Brain pericyte (primary cell): ENCODE measurements at places on chromosomes 2 and 18.

DNA sequence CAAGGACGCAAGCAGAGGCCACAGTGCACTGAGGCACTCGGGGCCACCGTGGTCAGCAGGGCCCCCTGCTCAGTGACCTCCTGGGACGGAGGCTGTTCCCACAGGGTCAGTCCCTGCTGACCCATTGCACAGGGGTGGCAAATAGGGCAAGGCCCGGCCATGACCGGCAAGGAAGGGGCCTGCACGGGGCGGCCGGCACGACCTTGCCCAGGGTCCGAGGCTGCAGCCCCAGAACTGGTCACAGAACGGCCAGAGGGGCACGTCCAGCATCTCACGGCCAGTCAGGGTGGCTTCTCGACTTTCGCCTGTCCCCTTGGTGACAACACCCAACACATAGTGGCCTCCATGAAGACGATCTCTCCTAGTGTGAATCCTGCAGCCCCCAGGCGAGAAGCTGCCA is 27.6 kb upstream of the OTOS start:
- no peak for DNase-seq

- peak; percentile 71 for DNase-seq
These were observed 142.0 kb downstream of the COPS8 start for GRCh38 chr2:237227592-237228280.

DNA sequence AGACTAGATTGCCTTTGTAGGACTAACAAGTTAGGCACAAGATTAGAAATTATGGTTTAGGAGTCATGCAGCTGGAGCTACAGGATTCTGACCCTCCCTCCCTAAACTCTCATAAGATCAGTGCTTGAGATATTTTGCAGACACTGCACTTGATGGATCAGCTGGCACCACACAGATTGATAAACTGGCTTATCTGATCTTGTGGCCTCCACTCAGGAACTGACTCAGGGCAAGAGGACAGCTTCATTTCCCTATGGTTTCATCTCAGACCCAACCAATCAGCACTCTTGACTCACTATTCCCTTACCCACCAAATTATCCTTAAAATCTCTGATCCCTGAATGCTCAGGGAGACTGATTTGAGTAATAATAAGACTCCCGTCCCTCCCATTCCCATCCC is 152.3 kb downstream of the DIS3L2 start:
- no peak for DNase-seq

DNA sequence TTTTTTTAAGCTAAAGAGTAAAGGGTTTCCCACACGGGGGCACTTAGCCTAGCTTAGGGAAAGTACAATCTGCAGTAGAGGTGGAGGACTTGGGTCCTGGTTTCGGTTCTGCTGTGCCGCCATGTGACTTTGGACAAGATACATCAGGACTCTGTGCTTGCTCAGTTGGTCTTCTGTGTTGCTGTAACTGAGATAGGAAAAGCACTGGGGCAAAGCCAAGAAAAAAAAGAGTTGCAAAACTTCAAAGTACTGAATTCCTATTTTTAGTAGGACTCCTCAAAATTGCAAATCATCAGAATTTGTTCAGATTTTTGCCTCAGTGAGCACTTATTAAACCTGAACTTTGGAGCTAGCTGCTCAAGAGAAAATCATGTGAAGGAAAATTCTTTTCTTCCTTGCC is 96.3 kb upstream of the STON1 start:
- DNase-seq = no peak

DNA sequence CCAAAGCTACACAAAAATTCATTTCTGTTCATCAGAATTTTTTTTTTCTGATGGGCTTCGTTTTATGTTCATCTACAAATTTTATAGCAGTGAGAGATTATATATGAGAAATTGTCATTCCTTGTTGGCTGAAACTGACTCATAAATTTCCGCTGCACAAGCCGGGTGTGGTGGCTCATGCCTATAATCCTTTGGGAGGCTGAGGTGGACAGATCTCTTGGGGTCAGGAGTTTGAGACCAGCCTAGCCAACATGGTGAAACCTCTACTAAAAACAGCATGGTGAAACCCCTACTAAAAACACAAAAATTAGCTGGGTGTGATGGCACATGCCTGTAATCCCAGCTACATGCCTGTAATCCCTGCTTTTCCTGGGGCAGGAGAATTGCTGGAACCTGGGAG is 72.0 kb downstream of the PLEKHM3 start:
- DNase-seq = no peak

DNA sequence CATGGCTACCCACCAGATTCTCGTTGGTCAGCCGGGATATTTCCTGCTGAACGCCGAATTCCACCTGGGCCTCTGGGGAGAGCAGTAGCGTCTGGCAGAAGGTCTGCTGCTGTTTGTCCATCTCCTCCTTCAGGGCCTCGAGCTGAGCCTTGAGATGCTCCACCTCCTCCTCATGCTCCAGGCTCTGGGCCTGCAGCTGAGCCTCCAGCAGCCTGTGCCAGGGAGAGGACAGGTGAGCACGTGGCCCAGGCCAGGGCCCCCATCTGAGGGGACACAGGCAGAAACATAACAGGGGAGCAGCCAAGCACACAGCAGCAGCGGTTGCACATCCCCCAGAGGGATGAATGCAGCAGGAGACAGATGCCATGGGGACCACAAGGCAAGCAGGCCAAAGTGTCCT is 40.1 kb upstream of the ACAA2 start:
- no peak for DNase-seq

GRCh38 chr2:227464851-227465250 is 7.1 kb upstream of the AGFG1 start:
- DNase-seq = no peak

DNA sequence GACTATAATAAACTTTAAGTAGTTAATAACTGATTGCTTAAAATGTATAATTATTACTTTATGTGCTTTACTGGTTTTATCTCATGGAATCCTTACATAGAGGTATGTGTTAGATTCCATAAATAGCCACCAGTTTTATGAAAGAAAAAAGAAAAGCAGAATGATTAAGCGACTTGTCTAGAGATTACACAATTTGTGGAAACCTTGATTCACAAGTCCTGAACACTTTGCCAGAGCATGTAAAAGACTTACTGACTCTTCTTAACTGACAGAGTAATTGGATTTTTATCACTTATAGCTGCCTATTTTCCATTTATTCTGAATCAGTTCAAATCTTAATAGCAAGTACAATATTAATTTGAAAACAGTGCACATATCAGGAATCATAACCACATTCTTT is 448.7 kb upstream of the NETO1 start:
- no peak for DNase-seq

DNA sequence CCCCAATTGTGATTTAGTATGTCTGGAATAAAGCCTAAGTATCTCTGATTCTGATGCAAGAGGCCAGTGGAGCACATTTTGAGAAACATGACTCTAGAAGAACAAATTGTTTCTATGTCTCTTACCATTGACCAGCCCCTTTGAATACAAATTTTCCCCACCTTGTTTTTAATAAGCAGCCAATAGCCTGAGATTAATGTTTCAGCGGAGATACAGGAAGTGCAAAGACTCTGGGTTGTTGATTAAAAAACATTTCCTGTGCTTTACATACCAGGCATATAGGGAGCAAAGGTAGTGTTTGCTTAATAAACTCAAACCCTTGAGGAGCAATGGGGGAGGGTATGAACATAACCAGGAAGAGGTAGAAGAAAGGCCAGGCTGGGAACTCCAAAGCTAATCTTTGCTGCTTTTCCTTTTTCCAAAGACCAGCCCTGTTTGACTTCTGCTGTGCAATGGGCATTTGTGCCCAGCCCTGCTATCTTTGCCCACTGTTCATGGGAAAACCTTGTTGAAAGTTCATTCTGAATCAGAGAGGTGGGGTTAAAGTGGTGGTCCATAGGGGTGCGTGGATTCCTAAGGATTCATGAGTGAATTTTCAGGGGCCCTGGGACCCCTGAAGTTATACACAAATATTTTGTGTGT is 29.3 kb downstream of the UPP2 start:
- DNase-seq = no peak

GRCh38 chr2:42503291-42503690 is 9.5 kb upstream of the KCNG3 start:
- DNase-seq = no peak

- DNase-seq = no peak
These were observed 185.9 kb downstream of the AGPS start for GRCh38 chr2:177578454-177578853.

GRCh38 chr18:79571211-79572092 is 108.2 kb upstream of the CTDP1 start:
- DNase-seq = no peak

DNA sequence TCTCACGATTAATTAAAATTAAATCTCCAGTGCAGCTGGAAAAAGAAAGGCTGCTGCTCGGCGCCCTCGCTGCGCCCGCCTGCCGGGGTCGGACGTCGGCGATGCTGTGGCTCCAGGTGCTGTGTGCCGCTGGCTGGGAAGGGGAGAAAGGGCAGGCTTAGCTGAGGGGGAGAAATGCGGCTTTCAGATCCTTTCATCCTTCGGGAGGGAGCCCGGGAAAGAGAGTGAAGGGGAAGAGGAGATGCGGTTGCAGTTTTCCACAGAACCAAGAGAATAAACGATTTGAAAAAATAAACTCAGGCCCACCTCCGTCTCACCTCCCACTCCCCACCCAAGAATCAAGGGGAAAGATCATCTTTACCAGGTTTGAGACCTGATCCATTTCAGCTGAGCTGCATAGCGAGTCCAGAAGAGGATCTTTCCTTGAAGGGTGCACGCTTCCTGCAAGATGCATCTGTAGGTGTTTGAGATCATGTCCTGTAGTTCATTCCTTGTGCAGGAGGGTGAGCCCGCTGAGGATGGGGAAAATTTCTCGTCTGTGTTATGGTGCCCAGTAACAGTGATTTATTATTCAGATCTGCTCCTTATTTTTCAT is 495 bp downstream of the TMEM169 start:
- no peak for DNase-seq

DNA sequence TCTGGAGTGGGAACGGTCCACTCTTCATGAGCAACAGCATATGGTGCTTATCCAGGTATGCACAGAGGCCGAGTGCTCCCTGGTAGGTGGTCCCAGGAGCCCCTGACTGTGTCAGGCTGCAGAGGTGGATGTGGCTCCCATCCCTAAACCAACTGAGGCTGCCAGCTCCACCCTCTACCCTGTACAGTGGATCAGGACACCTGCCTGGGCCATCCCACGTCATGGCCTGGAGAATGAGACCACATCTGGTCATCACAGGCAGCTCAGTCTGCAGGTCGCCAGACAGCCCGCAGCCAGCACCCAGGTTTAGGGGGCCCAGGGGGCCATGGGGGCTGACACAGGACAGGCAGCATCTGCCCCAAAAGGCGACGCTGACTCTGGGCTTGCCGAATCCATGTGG is 100.3 kb upstream of the TMEM18 start:
- DNase-seq = no peak

GRCh38 chr18:74420926-74421325 is 36.2 kb downstream of the DIPK1C start:
- no peak for DNase-seq

GRCh38 chr2:460861-461260 is 173.0 kb upstream of the ALKAL2 start:
- no peak for DNase-seq

- DNase-seq = no peak
These were observed 168.8 kb downstream of the SH3RF3 start for GRCh38 chr2:109297566-109298490.

- no peak for DNase-seq
These were observed 1.2 kb downstream of the YPEL5 start for GRCh38 chr2:30147715-30148610.

DNA sequence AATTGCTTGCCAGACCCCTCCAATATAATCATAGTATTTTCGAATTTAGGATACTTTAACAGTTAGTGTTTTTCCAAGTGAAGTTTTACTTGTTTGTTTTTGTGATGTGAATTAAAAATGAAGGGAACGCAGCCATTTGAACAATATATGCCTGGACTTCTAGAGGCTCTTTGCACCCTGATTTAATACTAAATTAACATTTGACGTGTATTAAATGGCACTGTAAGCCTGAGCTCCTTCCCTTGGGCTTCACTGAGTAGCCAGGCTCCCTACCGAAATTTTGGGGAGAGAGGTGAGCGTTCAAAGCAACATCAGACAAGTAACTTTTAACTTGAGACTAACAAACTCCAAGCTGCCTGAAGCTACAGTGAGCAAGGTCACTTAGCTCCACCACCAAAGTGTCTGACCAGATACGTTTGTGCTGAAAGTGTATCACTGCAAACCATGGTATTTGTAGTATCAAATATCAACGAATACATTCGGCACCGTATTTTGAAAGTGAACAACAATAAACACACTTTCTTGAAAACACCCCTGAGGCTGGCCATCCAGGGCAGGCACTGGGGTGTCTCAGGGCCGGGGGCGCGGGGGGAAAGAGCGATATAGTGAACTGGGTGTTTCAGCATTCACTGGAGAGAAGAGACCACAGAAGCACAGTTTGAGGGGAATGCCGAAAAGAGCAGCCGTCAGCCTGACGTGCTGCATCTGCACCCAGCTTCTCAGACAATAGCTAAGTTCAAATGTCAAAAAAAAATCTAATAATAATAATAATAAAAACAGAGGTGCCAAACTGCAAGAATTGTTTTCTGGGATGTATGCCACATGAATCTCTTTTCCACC is 7.7 kb upstream of the POU3F3 start:
- DNase-seq = no peak

DNA sequence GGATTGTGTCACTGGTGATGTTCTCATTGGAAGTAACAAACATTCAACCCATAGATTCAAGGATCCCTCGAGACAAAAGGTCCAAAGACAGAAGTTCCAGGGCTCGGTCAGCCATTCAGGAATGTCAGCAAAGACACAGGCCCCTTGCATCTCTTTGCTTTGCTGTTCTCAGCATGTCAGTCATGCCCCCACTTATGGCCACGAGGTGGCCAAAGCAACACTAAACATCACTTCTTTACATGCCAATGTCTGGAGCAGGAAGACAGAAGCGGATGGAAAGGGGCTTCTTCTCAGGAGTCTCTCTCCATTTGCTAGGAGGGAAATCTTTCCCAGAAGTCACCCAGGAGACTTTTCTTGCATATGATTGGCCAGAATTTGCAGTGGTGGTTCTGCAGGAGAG is 191.6 kb upstream of the SP5 start:
- no peak for DNase-seq

DNA sequence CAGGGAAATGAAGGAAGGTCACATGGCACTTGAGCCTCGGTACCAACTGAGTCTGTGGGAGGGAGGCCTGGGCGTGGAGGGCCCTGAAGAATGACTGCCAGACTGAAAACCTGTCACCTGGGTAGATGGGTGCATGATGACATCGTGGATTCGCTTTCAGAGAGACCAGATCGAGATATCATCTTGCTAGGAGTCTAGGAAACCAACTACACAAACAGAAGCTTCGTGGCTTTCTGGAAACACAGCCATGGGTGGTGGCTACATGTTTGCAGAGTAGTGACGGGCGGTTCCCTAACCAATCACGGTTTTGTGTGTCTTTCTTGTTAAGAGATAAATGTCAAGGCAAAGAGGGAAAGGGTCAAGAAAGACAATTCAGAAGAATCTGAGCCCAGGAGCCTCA is 155.0 kb downstream of the EIPR1 start:
- no peak for DNase-seq
